ENCODE measurements at places on chromosomes 2 and 18.

DNA sequence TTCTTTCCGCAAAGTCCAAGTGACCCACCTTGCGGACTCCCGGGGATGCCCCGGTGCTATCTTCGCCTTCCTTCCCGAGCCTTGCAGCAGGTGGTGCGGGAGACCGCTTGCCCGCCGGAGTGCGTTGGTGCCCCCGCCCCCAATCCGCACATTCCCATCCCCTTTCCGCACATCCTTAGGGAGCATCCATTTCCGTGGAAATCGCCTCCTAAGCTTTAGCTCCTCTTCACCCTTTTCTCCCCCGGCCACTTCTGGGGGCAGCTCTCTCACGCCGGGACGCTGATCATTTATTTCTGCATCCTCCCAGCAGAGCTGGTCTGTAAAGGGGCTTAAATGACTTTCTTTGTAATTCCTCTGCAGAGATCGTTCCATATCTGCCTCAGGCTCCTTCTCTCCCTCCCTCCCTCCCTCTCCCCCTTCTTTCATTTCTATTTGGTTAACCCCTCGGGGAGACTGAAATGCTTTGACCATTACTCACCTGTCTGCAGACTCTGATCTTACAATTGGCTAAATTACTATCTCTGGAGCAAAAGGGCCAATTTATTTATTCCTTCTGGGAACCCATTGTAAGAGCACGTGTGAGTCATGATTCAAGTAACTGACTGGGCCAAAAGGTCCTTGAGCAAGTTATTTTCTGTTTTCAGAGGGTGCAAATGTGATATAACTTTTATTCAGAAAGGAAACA lies 1.3 kb upstream of the LYPD1 start:
- DNase-seq, result no peak

DNA sequence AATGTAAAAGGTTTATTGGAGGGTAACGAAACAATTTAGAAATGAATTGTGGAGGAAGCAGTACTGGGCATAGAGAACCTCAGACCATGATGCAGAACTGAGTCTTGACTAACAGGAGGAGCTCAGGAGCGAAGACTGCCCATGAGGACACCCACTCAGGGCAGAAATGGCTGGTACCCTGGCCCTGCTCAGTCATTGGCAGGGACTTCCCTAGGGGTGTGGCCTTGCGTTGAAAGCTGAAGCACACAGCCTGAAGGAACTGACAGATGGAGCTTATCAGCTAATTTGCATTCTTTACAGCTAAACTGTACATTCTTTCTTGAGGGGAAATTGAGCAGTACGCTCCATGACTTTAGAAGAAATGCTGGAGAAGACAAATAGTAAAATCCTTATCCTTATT lies 57.1 kb downstream of the PDK1 start:
- no peak for DNase-seq

GRCh38 chr2:216243026-216243425 lies 129.3 kb downstream of the MARCHF4 start:
- DNase-seq, result no peak

- no peak for DNase-seq
Measured at GRCh38 chr2:186605041-186605440, 15.2 kb downstream of the ITGAV start.

GRCh38 chr2:36555789-36556188 lies 42.2 kb downstream of the FEZ2 start:
- DNase-seq, result no peak

- no peak for DNase-seq
Measured at GRCh38 chr2:127110985-127111384, 4.0 kb upstream of the BIN1 start.

DNA sequence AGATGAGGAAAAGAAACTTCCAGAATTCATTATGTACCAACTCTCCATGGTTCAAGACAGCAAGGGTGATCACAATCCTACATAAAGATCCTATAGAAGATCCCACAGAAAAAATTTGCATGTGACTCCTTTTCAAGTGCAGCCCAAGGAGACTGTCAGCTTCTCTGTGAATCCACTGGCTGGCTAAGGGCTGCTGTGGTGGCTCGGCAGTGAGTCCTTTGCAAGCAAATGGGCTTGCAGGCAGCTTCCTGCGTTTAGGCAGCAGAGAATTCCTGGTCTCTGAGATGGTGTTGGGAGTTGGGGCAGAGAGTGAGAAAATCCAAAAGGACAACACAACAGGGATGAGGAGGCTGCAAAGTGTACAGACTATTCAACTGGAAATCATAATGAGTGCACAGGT lies 43.4 kb downstream of the NABP1 start:
- DNase-seq, result no peak

DNA sequence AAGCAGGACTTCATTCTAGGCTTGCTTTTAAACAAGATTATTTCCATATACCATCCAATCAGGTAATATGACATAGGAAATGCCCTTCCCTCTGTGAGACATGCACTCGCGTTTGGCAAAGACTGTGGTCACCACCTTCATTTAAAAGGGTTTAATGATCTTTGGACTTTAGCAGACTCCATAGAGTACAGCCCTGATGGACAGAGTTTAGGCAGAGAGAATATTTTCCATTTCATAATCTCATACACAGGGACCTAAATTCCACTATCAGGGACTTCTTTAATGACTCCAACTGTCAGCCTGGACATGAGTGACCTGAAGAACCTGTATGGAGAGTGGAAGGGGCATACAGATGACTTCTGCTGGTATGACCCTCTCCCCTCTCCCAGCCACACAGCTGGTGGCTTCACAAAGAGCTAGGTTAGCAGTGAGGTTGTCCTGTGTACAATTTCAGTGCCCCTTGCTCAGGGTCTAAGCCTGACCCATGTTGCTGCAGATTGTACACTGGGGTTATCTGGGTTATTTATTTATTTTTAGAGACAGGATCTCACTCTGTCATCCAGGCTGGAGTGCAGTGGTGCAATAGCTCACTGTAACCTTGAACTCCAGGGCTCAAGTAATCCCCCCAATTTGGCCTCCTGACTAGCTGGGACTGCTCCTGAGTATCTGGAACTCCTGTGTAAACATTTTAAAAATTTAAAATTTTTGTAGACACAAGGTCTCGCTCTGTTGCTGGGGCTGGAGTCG lies 59.2 kb downstream of the PTPRM start:
- DNase-seq, result no peak

DNA sequence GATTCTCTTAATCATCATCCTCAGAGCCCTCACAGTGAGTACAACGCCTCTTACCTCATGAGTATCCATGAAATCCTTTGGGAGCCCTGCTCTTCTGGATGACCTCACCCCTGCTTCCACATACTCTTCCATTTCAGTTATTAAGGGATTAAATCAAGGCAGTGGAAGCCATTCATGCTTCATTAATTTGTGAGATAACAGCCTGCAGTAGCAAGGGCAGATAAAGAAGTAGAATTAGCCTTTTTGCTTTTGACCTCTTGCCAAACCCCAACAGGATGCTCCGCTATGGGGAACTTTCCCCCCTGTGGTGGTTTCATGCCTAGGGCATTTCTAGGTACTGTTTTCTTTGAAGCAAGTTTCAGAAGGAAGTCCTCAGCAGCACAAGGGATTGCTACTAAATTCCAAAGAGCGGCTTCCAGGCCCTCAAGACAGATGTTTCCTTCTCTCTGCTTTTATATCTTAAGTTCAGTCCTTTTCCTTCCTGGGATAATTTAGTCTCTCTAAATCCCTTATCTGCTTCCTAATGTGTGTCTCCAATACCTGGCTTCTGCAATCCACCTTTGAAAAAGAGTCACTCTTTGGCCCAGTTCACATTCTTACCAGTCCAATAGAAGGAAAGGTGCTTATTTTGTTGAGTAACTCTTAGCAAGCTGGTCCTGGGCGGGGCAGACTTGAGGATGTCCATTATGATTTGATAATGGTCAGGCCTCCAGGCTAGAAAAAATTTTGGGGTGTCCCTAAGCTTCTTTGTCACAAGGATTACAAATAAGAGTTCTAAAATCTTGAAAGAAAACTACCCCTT lies 76.9 kb downstream of the MYO1B start:
- no peak for DNase-seq

DNA sequence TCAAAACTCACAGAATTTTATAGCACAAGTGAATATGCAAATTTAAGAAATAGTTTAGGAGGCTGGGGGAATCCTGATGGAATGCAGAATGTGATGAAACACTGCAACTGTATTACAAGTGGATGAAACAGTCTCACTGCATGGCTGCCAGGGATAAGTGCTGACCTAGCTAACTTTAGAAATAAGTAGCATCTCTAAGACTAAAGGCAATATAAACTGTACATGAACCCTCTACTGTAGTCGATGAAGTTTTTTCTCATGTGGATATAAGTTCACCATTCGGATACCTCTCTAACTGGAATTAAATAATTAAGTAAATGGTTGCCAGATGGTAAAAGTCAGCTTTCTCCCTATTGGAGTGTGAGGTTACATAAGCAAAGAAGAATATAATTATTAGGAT lies 777.8 kb upstream of the RAB6C start:
- DNase-seq, result no peak

DNA sequence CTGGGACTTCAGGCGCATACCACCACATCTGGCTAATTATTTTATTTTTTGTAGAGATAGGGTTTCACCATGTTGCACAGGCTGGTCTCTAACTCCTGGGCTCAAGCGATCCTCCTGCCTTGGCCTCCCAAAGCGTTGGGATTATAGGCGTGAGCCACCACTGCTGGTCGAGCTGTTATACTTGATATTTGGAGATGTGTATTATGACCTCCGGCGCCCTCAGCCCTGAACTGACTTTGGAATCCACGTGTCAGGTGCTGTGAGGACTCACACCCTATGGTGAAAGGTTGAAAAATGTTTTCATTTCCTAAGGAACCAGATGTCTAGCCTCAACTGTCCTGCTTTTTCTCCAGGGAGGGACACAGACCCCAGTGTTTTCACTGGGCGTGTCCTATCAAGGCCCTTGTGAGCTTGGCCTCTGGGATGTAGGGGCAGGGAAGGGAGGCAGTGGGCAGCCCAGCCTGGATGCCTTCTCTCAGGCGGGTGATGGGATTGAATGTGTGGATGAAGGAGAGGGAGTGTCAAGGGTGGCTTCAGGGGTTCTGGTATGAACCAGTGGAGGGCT lies 56.4 kb upstream of the HAAO start:
- DNase-seq, result no peak

DNA sequence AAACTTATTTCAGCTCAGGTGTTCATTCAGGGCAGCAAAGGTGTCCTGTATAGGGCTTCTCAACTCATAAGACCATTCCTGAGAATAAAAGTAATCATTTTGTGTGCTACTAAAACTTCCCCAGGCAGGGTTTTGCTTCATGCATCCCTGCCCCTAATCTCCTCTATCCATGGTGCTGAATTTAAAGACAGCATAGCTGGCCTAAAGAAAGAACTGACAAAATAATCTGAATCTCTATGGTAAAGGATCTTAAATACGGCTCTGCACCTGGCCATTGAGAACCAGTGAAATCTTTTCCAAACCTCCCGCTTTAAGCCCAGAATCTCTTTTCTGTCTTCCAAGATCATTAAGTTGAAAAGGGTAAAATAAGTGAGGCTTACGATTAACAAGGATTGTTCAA lies 292.1 kb upstream of the KLHL29 start:
- no peak for DNase-seq

DNA sequence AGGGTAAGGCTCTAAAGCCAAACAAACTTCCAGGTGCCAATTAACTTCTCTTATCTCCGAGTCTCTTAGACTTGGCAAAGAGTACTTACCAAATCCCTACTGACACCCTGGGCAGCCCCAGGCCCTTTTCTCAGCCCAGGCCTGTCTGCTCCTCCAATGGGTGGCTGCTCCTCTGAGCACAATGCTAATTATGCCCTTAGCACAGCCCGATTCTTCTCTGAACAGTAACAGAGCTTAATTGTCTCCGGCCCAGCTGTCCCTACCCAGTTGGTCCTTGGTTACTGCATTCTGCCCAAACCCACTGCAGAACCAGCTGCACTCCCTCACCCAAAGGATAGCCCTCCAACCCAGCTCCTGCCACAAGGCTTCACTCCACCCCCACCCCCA lies 110.3 kb downstream of the SMAD7 start:
- DNase-seq, result no peak

DNA sequence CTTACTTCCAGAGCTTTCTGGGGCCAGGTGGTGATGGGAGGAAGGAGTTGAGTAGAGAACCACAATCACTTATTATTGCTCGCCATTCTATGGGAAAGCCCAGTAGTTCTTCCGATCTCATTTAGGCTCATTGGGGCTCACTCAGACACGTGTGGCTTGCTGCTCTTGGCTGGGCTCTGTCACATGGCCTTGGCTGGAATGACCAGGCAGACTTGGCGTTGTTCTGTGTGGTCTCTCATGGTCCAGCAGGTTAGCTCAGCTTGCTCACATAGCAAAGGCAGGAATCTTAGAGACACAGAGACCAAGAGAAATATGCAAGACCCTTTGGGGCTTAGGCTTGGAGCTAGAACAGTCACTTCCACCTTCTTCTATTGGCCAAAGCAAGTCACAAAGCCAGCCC lies 261.2 kb downstream of the LOXHD1 start:
- no peak for DNase-seq

DNA sequence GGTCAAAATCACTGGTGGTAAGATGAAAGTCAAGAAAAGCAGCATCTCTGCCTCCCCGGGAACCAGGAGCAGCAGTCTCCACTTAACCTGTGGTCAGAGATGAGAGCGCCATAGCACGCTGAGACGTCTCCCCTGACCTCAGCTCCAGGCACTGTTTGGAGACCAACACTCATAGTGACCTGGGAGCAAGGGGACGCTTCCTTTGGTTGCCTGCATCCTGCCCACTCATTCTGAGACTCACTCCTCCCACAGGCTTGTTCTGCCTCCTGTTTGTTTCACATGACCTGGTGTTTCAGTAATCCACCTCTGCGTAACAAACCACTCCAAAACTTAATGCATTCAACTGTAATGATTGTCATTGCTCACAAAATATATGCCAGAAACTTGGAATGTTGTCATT lies 139.3 kb downstream of the ACOXL start:
- peak; percentile 69 for DNase-seq

- no peak for DNase-seq
Measured at GRCh38 chr2:208595386-208596275, 189.0 kb downstream of the PTH2R start.

GRCh38 chr2:64862623-64863022 lies 126.6 kb upstream of the SLC1A4 start:
- DNase-seq, result no peak

DNA sequence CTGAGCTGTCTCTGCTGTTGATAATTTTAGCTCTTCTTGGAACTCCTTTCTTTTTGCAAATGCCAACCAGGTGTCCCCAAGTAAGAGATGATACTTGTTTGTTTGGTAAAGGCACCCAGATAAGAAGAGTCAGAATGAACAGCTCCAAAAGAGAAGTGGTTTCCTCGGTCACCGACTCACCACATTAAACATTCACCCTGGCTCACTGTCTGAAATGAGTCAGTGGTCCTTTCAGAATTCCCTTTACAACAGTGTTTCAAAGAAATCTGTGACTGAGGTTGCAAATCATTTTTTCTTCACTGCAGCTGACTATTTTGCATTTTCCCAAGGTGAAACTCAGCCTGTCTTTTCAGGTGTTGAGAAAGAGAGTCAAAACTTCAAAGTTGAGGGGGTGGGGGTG lies 16.2 kb upstream of the CXCR4 start:
- peak; percentile 77 for DNase-seq

GRCh38 chr18:51211552-51211951 lies 14.1 kb upstream of the MEX3C start:
- DNase-seq, result peak; percentile 84

Measured in T-helper 2 cell treated with Interferon-gamma antibody and Interleukin-4, amounts not matched to agents 5 μg/mL and 100 μg/mL, for 36 hours (primary cell).